ENCODE measurements at places on chromosomes 1 and 21.

- no peak for DNase-seq
These were observed 8.7 kb downstream of the UBIAD1 start for GRCh38 chr1:11281518-11282331.

- no peak for DNase-seq
These were observed 65.4 kb downstream of the ALPL start for GRCh38 chr1:21574466-21575151.

GRCh38 chr1:221076391-221076811, 197.2 kb downstream of the HLX start:
- DNase-seq: no peak

DNA sequence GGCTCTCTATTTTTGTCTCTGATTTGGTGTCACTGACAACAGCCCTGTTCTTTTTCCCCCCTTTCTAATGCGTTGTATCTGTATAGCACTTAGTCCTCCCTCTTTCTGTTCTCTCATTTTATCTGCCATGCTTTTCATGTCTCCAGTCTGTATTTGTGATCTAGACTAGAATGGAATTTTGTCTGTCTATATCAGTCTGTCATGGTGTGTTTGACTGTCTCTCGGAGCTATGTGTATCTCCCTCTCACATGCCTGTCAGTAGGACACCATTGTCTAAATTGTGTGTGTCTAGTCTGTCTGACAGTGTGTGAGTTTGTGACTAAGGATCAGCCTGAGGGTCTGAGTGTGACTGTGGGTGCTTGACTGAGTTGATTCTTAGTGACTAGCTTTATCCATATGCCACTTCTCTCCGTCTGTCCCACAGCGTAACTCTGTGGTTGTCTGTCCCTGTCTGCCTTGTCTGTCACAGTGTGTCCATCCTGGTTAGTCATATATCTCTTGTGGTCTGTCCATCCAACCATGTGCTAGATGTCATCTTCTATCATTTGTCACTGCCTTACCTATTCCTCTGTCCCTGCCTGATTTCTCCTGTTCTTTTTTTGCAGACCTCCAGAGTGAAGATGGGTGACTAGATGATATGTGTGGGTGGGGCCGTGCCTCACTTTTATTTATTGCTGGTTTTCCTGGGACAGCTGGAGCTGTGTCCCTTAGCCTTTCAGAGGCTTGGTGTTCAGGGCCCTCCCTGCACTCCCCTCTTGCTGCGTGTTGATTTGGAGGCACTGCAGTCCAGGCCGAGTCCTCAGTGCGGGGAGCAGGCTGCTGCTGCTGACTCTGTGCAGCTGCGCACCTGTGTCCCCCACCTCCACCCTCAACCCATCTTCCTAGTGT, 1.4 kb upstream of the B4GALT2 start:
- DNase-seq: no peak

GRCh38 chr1:3073186-3073488, 4.1 kb downstream of the PRDM16 start:
- no peak for DNase-seq

GRCh38 chr1:43241413-43241836, 28.4 kb upstream of the TMEM125 start:
- DNase-seq: no peak

- DNase-seq: no peak
These were observed 209.1 kb upstream of the ZP4 start for GRCh38 chr1:238099871-238100270.

DNA sequence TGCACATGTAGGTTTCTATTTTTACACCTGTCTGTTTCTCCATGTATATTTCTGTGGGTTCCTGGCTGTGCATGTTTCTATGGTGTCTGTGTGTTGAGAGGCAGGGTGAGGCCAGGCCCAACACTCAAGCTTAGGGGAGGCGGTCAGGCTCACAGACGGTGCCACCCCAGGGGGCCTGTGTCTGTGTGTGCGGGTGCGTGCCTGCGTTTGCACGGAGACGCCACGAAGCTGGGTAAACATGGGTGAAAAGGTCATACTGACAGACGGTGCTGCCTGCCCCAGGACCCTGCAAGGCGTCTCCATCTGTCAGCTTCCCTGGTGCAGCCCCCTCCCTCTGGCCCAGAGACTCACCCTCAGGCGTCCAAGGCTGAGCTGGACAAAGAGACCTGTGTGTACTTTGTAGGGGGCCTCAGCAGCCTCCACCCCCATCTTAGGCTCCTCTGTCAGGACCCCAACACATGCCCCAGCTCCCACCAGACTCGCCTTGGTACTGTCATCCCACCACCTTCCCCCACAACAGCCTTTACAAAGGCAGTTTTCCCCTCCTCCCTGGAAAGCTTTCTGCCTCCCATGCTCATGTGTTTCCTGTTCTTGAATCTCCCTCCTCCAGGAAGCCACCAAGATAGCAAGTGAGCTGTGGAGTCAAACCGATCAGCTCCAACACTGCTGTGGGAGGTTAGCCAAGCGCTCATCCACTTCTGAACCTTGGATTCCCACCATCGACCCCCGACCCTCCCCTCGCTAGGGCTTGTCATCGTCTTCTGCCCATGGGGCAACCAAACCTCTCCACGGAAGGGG, 34.1 kb downstream of the PTPRF start:
- no peak for DNase-seq

DNA sequence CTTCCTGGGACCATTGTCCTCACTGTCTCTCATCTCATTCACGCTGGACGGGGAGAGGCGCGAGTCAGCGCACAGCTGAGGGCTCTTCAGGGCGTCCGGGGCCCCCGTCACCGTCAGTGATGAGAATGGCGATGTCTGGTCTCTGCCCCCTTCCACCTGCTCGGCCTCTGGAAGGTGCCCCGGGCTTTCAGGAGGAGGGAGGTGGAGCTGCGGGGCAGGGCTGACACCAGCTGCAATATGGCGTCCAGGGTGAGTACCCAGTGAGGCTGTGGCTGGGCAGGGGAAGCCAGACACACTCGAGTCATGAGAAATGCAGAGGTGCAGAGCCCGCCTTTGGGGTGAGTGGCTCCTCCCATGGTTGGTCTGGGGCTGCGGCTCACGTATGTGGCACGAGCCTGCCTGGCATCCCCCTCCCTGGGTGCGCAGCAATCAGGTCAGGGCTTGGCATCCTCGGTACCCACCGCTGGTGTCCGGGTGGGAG, 15.1 kb downstream of the MORN1 start:
- no peak for DNase-seq
